ENCODE measurements at places on chromosomes 5 and 9. TPM values are rescaled to one million over a fixed set of nuclear protein-coding genes. Genes with fewer than 3 reads are reported as not detected.

Gene AMBP
- polyA plus RNA-seq, result 0.18 TPM

GRCh38 chr5:59342181-59342580 lies 551.3 kb downstream of the PDE4D start:
- no peaks in the 10 kb centered on the region for H3K36me3 ChIP-seq
- H3K4me1 ChIP-seq, result no peaks in the 10 kb centered on the region
- no peaks in the 10 kb centered on the region for H3K27me3 ChIP-seq
- H3K4me3 ChIP-seq, result no peak overlapping the region
- no peak overlapping the region for H3K27ac ChIP-seq

DNA sequence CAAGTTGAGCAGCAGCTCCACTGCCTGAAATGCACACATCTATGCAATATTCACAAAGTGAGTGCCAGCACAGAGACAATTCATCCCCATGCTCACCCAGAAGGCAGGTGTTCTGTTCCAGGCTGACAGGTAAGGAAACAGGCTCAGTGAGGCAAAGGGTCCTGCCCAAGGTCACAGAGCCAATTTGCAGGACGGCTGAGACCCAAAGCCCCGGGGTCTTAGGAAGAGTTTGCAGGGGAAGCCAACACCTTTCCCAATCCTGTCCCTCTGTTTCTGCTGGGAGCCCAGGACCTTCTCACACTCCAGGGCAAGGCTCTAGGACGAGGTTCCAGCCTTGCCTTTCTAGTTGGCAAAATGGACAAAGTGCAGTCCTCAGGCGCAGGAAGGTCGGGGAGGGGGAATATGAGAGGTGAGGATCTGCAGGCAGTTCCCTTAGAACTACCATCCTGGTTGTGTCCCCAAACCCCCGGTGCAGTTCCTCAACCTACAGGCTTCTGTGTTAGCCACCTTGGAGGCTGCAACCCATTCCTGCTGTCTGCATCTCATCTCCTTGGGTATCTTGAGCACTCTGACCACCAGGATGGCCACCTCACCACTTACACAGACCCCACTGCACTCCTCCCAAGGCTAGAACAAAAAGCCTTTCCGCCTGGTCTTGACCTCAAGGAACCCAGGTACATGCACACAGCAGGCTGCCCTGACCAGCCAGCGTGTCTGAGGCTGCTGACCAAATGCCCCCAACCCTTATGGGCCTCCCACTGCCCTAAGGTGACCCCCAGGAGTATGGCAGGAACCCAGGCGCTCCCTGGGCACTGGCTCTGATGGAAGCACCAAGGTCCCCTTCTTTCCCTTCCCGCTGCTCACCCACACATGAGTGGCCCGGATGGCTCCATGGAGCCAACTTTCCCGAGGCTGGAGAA lies 1.9 kb upstream of the BRD3 start:
- H3K4me3 ChIP-seq, result no peak overlapping the region
- no peak overlapping the region for H3K27ac ChIP-seq
- H3K27me3 ChIP-seq, result peaks cover 32% of the 10 kb centered on the region
- peaks cover 11% of the 10 kb centered on the region for H3K4me1 ChIP-seq
- H3K36me3 ChIP-seq, result no peaks in the 10 kb centered on the region

DNA sequence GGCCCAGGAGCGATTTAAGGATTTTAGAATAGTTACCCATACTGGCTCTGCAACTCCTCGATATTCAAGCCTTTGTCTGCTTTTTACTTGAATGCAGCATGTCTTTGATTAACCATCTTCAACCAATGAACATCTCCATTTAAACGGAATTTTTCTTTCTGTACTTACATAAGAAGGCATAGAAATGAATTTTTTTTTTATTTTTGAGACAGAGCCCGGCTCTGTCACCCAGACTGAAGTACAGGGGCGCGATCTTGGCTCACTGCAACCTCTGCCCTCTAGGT lies 825 bp upstream of the RIOK2 start:
- H3K4me3 ChIP-seq, result peak overlapping the region; percentile 88
- no peak for DNase-seq
- peaks cover 11% of the 10 kb centered on the region for H3K36me3 ChIP-seq

DNA sequence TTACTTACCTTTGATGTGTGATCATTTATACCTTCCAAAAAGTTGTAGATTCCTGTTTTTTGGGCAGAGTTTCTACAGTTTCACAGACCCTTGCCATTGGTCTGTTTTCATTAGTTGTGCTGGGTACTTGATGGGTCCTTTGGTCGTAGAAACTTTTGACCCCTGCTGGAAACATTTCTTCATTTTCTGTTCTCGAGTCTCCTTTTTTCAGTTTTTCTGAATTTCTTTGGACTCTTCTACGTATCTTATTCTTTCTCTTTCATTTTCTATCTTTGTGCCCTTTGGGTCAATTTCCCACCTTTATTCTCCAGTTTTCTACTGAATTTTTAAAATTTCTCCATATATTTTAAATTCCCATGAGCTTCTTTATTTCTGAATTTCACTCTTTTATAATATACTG lies 16.7 kb downstream of the AP3S1 start:
- H3K36me3 ChIP-seq, result no peaks in the 10 kb centered on the region
- peak overlapping the region; percentile 25 for H3K27ac ChIP-seq
- no peak overlapping the region for H3K4me3 ChIP-seq
- no peaks in the 10 kb centered on the region for H3K4me1 ChIP-seq

- no peaks in the 10 kb centered on the region for H3K27me3 ChIP-seq
- no peak for DNase-seq
- H3K4me3 ChIP-seq, result no peak overlapping the region
- no peak overlapping the region for H3K27ac ChIP-seq
- H3K36me3 ChIP-seq, result peaks cover 87% of the 10 kb centered on the region
Measured at GRCh38 chr5:10401498-10401897, 40.2 kb upstream of the ROPN1L start.

Data from SK-N-SH (cell line).